ENCODE measurements at places on chromosomes 1 and 21. TPM values are rescaled to one million over a fixed set of nuclear protein-coding genes. Genes with fewer than 3 reads are reported as not detected.

The SFN gene
- 30.1 TPM for total RNA-seq

The KRTAP19-7 gene
- total RNA-seq, result not detected

The CFH gene
- total RNA-seq, result 2.5 TPM

The FCRLB gene
- 2.7 TPM for total RNA-seq
